ENCODE measurements at places on chromosomes 7 and 10. TPM values are rescaled to one million over a fixed set of nuclear protein-coding genes. Genes with fewer than 3 reads are reported as not detected.

- DNase-seq, result no peak
Observed at GRCh38 chr10:95457319-95457886, 103.8 kb downstream of the SORBS1 start.

RARRES2 gene
- 1.4 TPM for total RNA-seq

DNA sequence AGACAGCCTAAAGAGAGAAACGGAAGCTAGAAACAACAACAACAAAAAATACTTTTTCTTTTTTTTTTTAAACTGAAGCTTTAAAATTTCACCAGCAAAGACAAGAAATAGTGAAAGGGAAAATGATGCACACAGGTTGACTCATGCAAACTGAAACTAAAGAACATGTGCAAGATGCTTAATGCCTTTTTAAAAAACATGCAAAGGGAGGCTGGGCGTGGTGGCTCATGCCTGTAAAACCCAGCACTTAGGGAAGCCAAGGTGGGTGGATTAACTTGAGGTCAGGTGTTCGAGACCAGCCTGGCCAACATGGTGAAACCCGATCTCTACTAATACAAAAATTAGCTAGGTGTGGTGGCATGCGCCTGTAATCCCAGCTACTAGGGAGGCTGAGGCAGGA, 15.1 kb upstream of the CUBN start:
- DNase-seq, result peak; percentile 26

DNA sequence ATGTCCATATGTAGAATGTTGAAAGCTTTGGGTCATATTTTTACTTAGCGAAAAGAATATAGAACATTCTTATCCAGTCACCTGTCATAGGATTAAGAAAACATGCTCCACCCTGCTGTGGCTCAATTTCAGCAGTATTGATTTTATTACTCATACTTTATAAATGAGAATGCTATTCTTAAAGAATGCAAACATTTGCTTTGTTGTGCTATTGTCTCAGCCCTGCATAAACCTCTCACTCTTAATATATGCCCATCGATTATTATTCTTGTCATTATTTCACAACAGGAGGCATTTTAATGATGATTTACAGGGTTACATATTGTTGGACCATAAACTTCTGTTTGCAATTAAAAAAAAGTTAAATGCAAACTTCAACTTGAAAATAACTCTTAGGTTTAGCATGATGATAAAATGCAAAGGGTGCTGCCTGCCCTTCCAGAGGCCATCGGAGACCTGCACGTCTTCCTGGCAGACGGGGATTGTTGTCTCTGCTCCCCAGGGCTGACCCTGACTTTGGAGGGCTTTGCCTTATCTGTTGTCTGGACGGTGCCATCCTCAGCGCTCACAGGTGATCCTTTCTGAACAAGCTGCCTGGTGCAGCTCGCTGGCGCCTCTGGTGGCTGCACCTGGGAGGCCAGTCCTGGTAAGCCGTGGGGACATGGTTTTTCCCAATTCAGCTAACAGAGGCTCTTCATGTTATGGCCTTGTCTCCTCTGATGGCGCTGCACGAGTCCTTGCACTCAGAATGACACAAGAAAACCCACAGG, 50.0 kb upstream of the SHH start:
- no peak for DNase-seq

TUBGCP2 gene
- total RNA-seq, result 62.6 TPM

ADCYAP1R1 gene
- total RNA-seq, result not detected

DNA sequence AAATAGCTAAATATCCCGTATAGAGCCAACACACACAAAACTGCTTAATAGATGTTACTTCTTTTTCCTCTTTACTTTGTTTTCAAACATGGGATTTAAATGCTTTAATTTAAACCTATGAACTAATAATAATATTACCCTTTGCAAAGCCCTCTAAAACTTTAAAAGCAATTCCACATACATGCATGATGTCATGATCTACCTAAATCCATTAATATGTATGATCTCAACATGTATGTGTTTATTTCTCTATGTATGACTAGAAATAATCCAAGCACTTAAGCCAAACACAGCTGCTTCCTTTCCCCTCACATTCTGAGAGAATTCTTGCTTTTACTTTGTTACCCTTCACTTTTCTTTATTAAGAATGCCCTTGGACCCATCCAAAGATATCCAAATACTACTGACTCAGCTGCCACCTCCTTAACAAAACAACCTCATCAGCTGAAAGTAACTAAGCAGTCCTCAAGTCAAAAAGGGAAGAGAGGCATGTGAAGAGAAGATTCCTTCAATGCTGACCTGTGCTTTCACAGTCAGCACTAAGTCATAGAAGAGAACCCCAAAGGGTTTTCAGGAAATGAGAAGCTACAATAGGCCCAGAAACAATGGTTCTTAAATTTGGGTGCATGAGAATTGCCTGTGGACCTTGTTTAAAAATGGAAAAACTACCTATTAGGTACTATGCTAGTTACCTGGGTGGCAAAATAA, 266.4 kb upstream of the LRGUK start:
- no peak for DNase-seq

GRCh38 chr7:133704453-133704852, 422.7 kb upstream of the LRGUK start:
- DNase-seq, result no peak

- DNase-seq, result no peak
Observed at GRCh38 chr7:75630549-75630948, 108.2 kb downstream of the HIP1 start.

DNA sequence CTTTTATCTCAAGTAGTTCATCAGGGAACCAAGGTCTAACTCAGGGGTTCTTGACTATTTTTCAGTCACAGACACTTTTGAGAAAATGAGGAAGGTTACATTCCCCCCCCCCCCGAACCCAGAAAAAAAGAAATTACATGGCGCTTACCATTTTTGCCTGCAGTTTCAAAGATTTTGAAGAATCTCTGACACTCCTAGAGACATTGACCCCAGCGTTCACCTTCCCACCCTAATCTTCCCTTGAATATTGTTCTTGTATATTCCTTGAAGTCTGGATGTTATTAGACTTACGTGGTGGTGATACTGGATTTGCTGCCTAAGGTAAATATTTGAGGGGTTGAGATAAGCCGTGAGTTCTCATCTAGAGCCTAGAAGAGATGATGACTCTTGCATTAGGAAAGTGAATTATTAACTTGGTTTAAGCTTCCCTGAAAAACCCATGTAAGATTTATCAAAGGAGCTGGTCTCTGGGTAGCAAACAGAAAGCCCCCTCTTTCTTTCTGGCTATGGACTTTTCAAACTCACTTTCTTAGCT, 245.7 kb upstream of the FOXK1 start:
- DNase-seq, result no peak

DNA sequence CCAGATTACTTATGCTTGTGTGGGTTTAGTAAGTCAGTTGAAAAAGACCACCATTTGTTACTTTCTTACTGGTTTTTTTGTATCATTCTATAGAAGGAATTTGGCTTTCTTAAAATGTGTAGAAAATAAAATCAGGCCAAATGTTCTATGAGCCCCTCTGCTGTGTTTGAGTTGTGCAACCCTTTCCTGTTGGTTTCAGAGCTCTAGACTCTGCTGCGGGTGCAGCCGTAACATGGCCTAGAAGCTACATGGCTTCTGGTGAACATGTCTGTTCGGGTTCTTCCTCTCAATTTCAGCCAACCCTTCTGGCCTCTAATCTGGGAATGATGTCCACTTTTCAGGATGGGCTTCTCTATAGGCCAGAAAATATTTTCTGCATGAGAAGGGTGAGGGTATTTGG, 56.6 kb upstream of the RAB18 start:
- DNase-seq, result no peak

GRCh38 chr7:140517546-140518369, 38.5 kb upstream of the MKRN1 start:
- peak; percentile 60 for DNase-seq

UTF1 gene
- not detected for total RNA-seq

COMTD1 gene
- 30.0 TPM for total RNA-seq

GRCh38 chr10:22852712-22853353, 75.0 kb upstream of the ARMC3 start:
- no peak for DNase-seq

NUTM2E gene
- 0.13 TPM for total RNA-seq

HELLS gene
- total RNA-seq, result 87.9 TPM

DNA sequence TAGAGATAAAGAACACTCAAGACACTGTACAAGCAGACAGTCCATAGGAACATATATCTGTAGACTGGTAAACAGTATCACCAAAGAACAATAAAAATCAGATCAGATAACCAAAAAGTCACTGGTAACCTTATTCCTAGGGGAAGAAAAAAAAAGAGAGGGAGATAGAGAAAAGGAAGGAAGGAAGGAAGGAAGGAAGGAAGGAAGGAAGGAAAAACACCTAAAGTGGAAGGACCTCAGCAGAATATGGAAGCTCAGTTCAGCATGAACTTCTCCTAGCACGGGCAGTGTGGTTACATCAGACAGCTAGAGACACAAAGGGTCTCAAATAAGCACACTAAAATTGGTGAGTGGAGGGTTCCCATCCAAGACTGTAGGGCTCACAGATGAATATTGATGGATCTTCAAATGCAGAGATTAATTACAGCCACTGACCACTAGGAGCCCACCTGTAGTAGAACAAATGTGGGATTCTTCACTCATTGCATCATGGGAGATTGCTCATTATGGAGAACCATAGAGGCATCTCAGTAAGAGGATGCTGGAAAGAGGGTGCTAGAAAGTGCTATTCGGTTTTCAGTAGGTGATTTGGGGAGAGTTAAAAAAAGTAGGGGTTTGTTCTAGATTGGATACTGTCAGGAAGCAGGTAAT, 293.4 kb upstream of the C7orf33 start:
- no peak for DNase-seq

- DNase-seq, result no peak
Observed at GRCh38 chr7:137165786-137166185, 177.7 kb downstream of the PTN start.

GRCh38 chr10:72417971-72418370, 63.3 kb upstream of the DNAJB12 start:
- no peak for DNase-seq

DYNC1I1 gene
- not detected for total RNA-seq

GRCh38 chr10:103896225-103896624, 21.8 kb downstream of the STN1 start:
- no peak for DNase-seq

DNA sequence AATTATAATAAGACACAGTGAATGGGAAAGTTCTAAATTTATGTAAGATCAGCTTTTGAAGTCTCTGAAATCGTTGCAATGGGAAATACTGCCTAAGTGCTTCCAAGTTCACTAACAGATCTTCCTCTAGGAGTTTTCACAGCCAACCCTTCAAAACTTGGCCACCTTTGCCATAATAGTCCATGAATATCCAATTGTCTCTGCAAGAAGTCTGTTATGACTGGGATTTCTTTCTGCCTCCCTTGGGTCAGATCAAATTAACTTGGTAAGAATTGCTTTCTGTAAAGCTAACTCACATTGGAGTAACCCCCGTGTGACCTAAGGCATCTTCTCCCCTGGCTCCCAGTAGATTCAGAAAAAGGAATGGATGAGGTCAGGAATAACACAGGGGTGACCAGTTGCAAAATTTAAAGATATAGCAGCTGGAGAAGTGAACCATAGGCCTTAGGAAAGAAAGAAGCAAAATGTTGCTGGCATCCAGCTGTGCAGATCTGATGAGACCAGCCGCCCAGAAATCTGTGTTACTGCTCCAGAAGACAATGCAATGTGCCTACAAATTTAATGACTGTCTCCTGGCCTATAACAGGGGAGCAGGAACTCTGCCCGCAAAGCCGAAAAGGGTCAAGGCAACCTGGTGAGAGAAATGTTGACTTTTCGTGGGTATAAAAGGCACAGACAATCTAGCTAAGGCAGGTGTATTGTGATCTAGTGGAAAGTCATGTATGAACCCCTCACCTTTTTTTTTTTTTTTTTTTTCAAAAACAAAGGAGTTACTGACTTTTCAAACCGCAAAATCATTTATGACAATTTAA, 7.5 kb upstream of the OPTN start:
- DNase-seq, result no peak

GPC2 gene
- 4.2 TPM for total RNA-seq

VIPR2 gene
- 0.14 TPM for total RNA-seq

GRM3 gene
- total RNA-seq, result not detected

DNA sequence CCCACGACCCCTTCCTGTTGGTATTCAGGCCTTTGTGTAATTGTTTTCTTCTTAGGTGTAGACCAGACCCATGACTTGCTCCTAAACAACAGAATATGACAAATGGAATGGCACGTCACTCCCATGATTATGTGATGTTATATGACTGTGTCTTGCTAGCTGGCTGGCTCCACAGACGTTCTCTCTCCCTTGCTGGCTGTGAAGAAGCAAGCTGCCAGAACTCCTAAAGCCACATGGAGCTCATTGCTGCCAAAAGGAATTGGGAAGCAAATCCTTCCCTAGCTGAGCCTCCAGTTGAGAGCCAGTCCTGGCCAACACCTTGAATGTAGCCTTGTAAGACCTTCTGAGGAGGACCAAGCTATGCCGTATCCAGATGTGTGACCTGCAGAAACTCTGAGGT, 74.2 kb downstream of the RAB18 start:
- no peak for DNase-seq

SLC26A3 gene
- total RNA-seq, result 0.37 TPM

DNA sequence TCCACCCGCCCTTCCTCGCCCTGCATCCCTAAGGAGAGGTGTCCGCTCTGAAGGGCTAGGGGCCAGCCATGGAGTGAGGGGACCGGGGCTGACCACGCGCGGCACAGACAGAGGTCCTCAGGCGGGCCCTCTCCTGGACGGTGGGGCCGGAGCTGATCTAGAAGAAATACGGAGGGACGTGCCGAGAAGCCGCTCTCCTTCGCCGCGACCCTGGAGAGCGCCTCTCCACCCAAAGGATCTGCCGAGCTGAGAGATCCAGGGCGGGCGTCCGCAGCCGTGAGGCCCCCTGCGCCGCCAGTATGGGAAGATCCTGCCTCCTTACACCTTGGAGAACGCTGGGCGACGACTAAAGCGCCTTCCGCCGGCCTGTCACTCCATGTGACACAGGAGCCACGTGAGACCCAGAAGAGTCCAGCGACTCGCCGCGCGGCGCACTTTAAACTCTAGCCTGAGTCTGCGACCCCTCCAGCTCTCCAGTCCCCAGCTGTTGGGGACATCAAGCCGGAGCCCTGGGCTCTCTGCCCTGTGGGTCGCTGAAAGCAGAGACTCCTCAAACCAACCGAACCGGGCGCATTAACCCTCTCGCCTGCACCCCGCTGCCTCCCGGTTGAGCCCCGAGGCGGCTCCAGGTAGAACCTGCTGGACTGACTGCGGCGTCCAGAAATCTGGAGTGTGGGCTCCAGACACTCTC, 1.5 kb upstream of the SFMBT2 start:
- no peak for DNase-seq

GDF2 gene
- total RNA-seq, result not detected

GRCh38 chr7:98282703-98283102, 1.2 kb downstream of the BRI3 start:
- no peak for DNase-seq

DNA sequence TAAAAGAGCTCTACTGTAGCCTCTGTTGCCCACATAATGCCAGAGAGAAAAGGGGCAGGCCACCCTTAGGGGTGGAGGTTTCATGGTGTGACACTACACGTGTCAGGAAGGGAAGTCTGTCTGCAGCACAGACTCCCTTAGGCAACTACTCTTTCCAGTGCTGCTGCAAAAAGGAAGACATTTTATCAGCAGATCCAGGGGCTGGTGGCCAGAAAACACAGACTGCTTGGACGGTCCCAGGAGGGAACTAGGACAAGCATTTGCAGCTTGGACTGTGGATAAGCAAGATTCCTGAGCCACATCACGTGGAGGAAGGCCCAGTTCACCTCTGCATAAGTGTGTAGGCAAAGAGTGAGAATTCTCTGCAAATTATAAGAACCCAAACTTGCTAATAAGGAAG, 220.8 kb downstream of the FANK1 start:
- no peak for DNase-seq

MIOS gene
- 37.5 TPM for total RNA-seq

Data from activated T-cell treated with anti-CD3 and anti-CD28 coated beads, Interleukin-2, amount 50 U/mL, for 4 hours (primary cell).